Pancreas (tissue), 10 donors: ENCODE measurements at places on chromosomes 1 and 21. TPM values are rescaled to one million over a fixed set of nuclear protein-coding genes. Genes with fewer than 3 reads are reported as not detected.

Gene RNF186
- 29.3 TPM for total RNA-seq

Gene ASTN1
- 0.23 TPM for total RNA-seq

GRCh38 chr1:190809312-190809711 is 331.6 kb upstream of the BRINP3 start:
- DNase-seq = no peak

DNA sequence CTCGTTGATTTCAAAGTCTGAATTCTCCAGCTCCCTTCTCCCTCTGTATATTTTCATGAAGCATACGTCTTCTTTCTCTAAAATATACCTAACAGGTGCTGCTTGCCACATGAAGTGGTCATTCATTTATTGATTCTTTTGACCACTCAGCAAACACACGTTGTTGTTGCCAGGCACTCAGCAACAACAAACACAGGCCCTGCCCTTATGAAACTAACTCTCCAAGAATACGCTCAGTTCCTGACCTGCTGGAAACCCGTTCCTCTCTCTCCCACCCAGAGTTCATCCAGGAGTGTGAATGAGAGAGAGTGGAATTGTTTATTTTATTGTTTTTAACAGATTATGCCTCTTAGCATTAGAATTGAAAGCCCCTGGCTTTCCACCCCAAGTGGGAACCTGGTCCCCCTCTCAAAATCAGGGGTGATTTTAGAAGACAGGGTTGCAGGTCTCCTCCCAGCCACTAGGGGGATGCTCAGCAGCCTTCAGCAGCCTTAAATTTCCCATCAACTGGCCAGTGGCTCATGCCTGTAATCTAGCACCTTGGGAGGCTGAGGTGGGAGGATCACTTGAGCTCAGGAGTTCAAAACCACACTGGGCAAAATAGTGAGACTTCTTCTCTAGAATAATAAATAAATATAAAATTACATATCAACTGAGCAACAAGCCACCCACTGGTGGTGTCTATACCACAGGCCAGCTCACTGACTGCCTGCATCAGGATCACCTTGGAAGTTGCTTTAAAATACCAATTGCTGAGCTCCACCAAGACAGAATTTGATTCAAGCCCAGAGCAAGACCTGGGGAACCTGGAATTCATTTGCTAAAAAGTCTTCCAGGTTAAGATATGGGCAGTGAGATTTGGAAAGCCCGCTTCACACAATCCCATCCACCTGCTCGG is 181.0 kb upstream of the KLHDC7A start:
- no peak for DNase-seq

DNA sequence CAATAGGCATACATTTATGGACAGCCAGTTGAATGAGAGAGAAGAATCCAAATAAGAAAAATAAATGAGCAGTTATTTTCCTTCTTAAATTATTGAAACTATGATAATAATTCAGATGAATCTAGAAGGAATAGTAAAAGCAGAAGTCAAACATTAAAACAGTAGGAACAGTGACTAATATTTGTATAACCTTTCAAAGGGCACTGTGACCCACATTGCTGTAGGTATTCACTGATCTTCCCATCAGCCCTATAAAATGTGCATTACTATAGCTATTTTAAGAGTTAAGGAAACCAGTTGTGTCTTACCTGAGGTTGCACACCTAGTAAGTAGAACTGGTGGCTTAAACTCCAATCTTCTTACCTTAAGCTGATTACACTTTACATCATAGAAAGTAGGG is 102.8 kb upstream of the ARTN start:
- no peak for DNase-seq

DNA sequence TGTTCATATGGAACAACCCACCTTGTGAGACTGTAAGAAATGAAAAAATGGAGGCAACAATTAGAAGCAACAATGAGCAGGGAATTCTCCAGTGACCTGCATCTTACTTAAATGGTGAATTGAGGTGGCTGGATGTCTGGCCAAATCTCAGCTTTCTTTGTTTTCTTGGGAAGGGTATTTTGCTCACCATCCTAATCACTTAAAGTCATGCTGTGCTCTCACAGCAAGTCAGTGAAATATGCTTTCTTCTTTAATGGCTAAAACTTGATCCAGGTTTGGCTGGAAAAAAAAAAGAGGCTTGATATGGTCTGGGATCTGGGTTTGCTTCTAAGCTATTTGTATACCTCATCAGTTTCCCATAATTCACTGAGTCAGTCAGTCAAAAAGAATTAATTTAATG is 124.8 kb downstream of the ESRRG start:
- DNase-seq = no peak
